ENCODE measurements at places on chromosomes 4 and X.

DNA sequence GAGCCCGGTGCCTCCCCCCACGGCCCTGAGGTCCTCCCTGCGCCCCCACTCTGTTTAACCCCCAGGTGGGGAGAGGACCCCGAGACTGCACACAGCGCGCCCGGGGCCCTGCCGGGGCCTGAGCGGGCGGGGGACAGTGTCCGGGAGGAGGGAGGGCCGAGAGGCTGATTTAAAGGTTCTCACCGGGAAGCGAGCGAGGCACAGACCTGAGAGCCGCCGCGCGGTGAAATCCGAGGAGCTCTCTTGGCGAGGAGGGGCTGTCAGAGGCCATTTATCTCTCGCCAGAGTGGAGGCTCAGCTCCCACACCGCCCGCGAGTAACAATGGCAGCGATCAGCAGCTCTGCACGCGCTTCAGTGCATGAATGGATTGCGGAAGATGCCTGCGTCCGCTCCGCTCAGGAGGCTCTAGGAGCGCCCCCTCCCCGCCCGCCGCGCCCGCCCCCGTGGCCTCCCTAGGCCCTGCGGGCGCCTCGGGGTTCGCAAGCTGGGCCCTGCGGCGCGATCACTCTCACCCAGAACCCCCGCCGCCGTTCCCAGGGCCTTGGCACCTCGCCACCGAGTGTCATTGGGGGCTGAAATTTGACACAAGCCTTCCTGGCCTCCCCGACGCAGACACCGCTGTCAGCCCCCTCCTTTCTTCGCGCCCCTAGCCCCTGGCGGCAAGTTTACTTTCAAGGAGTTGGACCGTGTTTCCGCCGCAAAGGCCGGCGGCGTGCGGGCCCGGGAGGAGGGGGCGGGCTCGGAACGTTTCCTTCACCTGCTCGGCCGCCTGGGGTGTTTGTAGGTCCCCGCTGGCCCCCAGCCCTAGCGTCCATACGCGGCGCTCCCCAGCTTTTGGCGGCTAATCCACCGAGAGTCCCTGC is 48.7 kb upstream of the BCOR start:
- peak; percentile 43 for DNase-seq

DNA sequence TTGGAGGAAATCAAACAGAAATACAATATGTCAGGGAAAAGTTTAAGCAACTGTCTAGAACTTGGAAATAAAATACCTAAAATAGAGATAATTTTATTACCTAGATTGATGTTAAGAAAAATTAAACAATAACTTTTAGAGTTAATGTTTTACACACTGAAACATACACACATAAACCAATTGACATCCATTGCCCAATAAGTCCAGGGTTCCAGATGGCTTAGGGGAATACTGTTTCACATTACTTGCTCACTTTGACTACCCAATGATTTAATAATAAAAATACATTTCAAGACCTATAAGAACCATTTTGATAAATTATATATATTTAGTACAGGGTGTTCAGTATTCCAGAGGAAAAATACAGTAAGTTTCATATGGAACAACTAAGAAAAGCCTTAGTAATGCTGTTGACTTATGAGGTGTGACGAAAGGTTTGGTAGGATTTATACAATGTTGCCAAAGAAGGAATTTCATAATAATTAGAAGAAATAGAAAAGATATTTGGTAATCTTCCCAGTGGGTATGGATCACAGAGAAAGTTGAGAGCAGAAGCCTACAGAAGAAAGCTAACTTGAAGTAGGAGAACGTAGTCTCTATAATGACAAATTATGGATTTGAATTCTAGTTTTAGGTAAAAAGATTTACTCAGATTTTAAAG is 23.0 kb upstream of the UGT2B4 start:
- no peak for DNase-seq

GRCh38 chr4:131644619-131645018 is 1504.5 kb upstream of the PCDH10 start:
- no peak for DNase-seq

GRCh38 chr4:7591409-7592053 is 156.8 kb upstream of the PSAPL1 start:
- no peak for DNase-seq

DNA sequence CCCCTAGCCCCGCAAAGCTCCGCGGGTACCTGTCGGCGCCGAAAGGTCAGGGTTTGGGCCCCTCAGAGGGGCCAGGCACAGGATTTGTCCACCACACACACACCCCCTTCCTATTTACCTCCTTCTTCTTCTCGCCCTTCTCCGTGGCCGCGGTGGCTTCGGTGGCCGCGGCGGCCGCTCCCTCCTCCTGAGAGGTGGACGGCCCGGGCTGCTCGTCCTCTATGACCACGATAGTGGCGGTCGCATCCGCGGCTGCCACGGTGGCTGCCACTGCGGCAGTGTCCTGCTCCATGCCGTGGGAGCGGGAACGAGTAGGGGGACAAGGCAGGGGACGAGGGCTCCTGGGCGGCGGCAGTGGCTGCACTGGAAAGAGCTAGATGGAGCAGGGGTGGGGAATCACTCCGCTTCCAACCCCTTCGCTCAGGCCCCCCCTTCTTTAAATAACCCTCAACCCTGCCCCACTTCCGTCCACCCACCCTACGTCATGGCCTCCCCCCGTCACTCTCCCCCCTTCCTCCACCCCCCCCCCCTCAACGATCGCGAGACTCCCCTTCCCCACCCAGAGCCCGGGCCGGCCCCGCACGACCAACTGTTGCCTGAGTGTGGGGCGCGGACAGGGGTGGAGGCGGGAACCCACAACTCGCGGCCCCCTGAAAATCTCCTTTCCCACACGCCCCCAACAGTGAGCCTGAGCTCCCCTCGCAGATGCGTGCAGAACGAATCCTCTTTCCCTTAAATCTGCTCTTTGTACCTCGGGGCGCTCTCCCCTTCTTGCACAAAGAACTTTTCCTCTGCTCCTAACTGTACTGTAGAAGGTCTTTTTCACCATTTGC is at the start of gene SMARCA1:
Gene SMARCA1 (minus strand): TSS at position 412 of the 833 bp plus-strand sequence. CDS start 120 bp downstream, at position 292.
- no peak for DNase-seq

DNA sequence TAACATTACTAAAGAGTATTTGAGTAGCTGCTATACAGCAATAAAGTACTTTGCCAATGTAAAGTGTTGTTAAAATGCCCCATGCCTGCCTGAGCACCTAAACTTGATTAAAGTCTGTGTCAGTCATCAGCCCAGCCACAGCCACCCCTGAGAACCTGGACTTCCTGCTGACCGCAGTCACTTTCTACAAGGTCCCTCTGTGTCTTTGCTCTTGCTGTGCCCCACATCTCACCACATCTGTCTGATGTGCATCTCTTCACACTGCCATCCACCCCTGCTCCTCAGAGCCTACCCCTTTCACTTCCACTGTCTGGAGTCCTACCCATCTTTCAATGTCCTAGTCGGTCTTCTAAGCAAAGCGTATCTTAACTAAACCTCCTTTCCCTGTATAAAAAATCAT is 25.7 kb downstream of the ALPK1 start:
- DNase-seq, result no peak

DNA sequence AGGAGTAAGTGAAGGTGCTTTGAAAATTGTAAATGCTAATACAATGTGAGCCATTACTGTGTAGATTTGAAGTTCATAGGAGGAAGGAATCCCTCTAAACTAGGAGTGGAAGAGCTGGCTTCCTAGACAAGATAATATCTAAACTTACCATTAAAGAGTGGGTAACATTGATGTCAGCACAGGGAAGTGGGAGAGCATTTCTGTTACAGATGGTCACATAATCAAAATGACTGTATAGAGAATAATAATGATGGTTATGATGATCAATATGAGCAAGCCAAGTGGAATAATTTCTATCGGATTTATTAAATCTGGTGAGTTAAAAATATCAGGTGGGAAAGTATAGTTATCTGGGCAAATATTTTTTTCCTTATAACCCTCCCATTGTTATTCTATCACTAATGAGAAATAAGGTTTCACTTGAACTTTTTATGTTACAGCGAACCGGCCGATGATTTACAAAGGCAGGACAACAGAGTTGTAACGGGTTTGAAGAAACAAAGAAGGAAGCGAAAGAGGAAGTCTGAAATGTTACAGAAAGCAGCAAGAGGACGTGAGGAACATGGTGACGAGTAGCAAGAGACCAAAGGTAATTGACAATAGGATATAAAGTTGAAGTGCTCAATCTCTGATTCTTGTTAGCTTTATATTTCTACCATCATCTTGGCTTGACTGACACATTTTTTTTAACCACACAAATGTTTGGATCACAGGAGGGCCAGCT is 43.5 kb downstream of the FMR1NB start:
- DNase-seq, result no peak

GRCh38 chr4:3388471-3389232 is 53.1 kb upstream of the HGFAC start:
- DNase-seq, result no peak

GRCh38 chr4:126888968-126889367 is 743.8 kb upstream of the INTU start:
- no peak for DNase-seq

GRCh38 chr4:15493411-15493810 is 23.7 kb downstream of the CC2D2A start:
- DNase-seq, result no peak

GRCh38 chrX:13357925-13358324 is 38.1 kb upstream of the ATXN3L start:
- DNase-seq, result no peak

GRCh38 chr4:25608644-25609043 is 47.0 kb upstream of the SLC34A2 start:
- DNase-seq, result no peak

- DNase-seq, result no peak
These were observed 115.3 kb upstream of the TRPC5 start for GRCh38 chrX:112197840-112198239.

DNA sequence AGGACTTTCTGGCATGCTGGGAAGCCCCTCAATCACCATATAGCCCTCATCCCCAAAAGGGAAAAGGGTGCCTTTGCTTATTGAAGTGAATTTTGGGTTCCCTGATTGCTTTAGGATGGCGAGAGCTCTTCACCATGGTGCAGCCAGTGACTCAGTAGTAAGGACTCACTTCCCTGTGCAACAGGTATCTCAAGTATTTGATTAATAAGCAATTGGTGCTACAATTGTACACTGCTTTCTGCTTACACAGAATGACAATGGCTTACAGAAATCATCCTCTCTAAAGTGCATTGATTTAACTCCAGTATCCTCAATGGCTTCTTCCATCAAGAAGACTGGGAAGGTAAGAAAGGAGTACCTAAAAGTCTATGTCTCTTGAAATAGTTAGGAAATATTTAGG is 143.7 kb upstream of the SMIM10 start:
- DNase-seq, result no peak

- no peak for DNase-seq
These were observed 6.7 kb upstream of the MSX1 start for GRCh38 chr4:4852591-4853362.

DNA sequence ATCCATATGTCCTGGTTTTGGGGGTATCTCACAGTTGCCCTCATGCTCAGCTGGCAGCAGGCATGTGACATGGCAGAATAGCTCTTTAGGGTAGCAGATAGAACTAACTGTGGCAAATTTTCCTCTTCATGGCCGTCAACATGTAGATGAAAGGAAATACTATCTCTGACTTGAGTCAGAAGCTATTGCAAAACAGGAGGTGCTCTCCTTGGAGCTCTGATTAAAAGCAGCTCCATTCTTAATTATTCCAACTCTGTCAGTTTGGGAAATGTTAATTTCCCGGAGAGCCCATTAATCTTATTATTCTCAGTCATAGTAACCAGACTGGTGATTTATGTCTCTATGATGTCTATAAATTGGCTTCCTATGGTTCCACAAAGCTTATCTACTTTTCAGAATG is 18.2 kb downstream of the IL13RA1 start:
- no peak for DNase-seq

GRCh38 chrX:42934020-42934726 is 156.2 kb upstream of the PPP1R2C start:
- peak; percentile 16 for DNase-seq

GRCh38 chr4:5626913-5627312 is 81.4 kb downstream of the EVC2 start:
- DNase-seq, result no peak

- DNase-seq, result no peak
These were observed 106.0 kb downstream of the KLHL8 start for GRCh38 chr4:87114245-87115062.

- DNase-seq, result peak; percentile 62
These were observed at the start of gene AADAT for GRCh38 chr4:170089668-170090351. TSS of gene AADAT (minus strand) at chr4:170089956. CDS start at chr4:170089690, 266 bp downstream.

- no peak for DNase-seq
These were observed 274.5 kb downstream of the RAB28 start for GRCh38 chr4:13209600-13209999.

- no peak for DNase-seq
These were observed 120.2 kb upstream of the WDFY3 start for GRCh38 chr4:85086721-85087120.

DNA sequence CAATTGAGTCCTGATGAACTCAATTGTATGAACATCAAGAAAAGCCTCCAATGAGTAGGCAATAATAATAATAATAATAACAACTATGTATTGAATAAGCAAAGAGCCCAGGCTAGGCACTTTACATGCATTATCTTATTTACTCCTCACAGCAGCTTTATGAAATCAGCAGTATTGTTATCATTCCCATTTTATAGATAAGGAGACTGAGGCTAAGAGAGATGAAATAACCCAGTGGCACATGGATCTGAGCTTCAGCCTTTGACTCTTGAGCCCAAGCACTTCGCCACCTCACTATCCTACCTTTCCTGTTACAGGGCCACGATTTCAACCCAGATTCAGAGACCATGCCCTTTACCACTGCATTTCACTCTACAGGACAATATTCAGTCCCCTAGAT is 3.2 kb downstream of the RAB33A start:
- DNase-seq, result no peak

GRCh38 chr4:87185146-87185870 is 35.1 kb downstream of the KLHL8 start:
- DNase-seq, result no peak

GRCh38 chrX:9882669-9883446 is 84.3 kb upstream of the CLDN34 start:
- DNase-seq, result peak; percentile 74

DNA sequence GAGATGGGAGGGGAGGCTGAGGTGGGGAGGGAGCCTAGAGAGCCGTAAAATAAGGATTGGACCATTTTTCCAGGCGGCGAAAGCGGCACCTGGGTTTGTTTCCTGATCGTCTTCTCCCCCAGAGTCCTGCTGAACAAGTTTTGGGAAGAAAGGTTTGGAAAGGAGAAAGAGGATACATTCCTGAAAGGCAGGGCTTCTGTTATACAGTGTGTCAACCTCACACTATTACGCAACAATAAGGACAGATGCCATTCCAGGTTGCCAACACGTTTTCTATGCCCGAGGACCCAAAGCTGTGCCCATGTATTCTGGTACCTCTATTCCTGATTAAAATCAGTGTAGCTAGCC is 658 bp downstream of the SCOC start:
- no peak for DNase-seq

- DNase-seq, result peak; percentile 13
These were observed 1.4 kb upstream of the STS start for GRCh38 chrX:7146020-7146702.

DNA sequence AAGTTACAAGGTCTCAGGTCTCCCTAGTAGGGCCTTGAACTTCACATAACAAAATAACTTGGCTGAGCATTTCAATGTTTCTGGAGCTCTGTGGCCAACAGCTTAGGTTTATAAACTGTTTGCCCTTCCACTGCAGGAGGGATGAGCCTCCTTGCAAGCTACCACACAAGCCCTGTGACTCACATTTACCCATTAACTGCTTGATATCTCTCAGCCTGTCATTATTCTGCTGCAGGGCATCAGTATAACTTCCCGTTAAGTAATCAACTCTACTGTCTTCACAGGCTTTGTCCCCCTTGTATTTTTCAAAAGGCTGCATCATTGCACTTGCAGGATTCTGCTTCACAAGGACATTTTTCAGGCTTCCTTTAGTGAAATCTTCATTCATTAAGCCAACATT is 151.7 kb upstream of the CXCL13 start:
- DNase-seq, result no peak

All from hematopoietic multipotent progenitor cell treated with erythropoietin and hydrocortisone succinate and interleukin-3 and kit ligand, for 8 days (in vitro differentiated cells).